ENCODE measurements at places on chromosomes 1 and 21. TPM values are rescaled to one million over a fixed set of nuclear protein-coding genes. Genes with fewer than 3 reads are reported as not detected.

S100B gene
- 271 TPM for polyA plus RNA-seq

OR2L2 gene
- polyA plus RNA-seq, result 0.62 TPM

- DNase-seq, result no peak
These were observed 56.4 kb upstream of the RUNX3 start for GRCh38 chr1:24986372-24986965.

DNA sequence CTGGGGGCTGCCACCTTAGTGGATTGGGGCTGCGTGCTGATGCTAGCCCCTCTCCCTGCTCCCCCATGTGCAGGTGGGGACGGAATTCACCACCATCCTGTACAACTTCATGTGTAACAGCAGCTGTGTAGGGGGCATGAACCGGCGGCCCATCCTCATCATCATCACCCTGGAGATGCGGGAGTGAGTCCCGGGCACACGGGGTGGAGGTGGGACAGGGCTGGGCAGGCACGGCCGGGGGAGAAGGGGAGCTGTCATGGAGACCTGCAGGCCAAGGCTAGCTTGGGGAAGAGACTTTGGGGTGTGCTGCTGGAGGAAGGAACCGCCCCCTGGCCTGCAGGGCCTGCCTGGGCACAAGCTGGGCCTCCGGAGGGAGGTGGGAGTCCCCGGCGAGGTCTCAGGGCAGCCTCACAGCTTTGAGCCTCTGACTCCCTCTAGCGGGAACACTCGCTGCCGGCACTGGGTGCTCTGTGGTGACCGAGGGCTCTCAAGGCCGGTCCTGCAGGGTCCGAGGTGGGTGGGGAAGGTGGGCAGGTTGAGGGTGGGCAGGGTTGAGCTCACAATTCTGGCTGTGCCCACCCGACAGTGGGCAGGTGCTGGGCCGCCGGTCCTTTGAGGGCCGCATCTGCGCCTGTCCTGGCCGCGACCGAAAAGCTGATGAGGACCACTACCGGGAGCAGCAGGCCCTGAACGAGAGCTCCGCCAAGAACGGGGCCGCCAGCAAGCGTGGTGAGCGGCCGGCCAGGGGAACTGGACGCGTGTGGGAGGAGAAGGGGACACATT is 25.0 kb upstream of the CCDC27 start:
- DNase-seq, result no peak

Data from naive thymus-derived CD8-positive, alpha-beta T cell (primary cell).